ENCODE measurements at places on chromosomes 6 and 20.

GRCh38 chr6:86477500-86478148 lies 459.7 kb upstream of the HTR1E start:
- DNase-seq, result no peak

- peak; percentile 94 for DNase-seq
Observed at GRCh38 chr6:68634726-68635411, at the start of gene ADGRB3. TSS of gene ADGRB3 (plus strand) at chr6:68635282. CDS start at chr6:68638676, 3,394 bp downstream.

DNA sequence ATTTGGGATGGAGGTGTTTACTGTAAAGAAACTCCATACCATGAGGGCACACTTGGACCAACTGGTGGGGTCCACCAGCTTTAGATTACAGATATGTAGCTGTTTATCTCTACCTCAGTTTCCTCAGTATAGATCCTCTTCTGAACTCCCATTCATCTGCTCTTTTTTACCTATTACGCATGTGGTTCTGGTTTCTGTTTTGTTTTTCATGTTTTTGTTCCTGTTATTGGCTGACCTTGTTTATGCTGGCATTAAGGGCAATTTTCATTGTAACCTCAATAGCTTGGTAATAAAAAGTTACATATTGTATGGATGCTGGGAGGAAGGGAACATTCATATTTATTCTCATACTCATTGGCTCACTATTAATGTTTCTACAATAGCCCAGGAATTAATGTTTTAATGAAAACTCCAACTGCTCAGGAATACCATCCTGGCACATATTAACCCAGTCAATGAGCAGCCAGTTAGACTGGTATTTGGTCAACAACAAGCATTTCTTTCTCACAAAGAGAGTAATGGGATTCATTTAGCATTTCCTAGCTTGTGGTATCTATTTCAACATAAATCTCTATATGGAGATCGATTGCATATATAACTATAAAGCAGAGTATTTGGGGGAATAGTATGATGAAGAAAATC lies 83.8 kb upstream of the FAM184A start:
- DNase-seq, result no peak

DNA sequence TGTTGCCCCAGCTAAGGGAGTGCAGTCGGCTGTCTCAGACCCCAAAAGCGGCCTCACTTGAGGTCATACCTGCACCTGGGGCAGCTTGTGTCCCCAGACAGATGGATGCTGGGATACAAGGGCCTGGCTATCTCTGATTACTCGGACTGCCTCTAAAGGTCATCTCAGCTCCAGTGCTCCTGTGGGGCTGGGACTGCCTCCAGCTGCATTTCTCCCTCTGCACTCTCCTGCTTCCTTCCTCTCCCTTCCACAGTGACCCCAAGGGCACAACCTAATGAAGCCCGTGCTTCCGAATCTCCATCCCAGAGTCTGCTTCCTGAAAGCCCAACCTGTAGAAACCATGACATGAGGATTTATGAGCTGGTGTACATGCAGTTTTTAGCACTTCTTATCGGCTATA lies 22.8 kb upstream of the OCSTAMP start:
- no peak for DNase-seq

GRCh38 chr6:35400901-35401311 lies 51.2 kb upstream of the FANCE start:
- DNase-seq, result no peak

DNA sequence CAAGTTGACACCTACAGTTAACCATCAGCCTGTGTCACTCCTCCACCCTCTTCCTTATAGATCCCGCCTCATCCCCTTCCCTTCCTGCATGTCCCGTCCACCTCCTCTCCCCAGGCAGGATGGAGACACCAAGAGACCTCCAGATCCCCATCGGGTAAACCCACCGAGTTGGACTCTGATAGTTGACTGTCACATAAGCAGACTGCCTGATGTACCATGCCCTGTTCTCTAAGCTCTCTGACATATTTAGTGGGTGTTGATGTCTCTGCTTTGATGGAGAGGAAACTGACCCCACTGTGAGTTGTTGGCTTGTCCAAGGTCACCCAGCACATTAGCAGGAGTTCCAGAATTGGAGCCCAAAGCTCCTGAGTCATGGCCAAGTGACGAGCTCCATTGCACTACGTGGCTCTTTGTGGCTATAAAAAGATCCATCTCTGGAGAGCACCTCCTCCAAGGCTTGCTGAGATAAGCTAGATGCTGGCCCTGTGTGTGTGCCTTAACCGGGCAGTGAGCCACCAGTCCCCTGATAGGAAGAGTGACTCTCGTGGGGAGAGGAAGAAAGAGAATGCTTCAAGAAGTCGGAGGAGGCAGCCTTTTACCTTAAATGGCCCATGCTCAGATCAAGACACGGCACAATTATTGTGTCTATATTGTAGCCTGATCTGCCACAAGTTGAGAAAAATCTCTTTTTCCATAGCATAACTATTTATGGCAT lies 236.0 kb upstream of the ECI2 start:
- DNase-seq, result no peak

- DNase-seq, result no peak
Observed at GRCh38 chr6:43033496-43034189, 12.2 kb downstream of the RRP36 start.

DNA sequence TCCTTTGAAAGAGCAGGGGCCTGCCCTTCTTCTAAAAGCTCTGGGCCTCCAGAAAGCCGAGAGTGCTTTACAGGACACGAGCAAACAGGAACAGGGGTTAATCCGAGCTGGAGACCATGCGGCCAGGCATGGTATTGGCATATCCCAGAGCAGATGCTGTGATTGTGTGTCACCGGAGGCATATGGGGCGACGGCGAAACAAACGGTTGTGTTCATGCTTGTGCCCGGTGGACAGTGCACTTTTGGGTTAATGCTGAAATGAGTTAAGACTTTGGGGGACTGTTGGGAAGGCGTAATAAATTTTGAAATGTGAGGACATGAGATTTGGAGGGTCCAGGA lies 1088.7 kb upstream of the DEFB115 start:
- DNase-seq, result no peak

GRCh38 chr20:40080041-40080652 lies 608.9 kb downstream of the MAFB start:
- DNase-seq, result peak; percentile 19

Measured in left lung (tissue), 14 donors.